ENCODE measurements at places on chromosomes 11 and 22. TPM values are rescaled to one million over a fixed set of nuclear protein-coding genes. Genes with fewer than 3 reads are reported as not detected.

DNA sequence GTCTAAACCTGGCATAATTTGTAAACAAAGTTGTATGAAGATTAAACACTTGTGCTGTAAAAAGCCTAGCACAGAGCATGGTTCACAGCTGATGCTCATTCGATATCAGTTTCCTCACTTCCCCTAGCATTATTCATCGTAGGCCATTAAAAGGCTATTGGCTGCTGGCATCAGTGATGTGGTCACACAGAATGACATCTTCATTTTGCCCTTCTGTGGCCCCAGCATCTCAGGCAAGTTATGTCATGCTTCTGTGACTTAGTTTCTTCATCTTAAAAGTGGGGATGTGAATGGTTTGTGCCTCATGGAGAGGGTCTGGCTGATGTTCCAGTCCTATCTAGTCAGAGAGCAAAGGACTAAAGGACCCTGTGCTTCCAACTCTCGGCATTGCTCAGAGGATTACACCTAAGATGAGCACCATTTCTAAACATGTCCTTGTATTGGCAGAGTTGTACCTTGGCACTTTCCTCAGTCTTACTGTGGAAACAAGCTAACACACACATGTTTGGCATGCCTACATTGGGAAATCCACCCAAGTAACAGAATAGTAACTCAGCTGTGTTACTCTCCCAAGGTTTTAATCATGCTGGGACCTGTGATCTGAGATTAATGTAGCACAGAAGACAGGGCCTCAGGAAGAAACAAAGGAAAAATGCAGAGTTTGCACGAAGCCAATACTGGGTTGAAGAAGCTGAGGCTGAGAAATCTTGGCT lies 83.5 kb upstream of the OR9Q1 start:
- no peaks in the 10 kb centered on the region for H3K27me3 ChIP-seq
- H3K4me3 ChIP-seq = no peak overlapping the region
- no peak overlapping the region for H3K27ac ChIP-seq
- no peak for DNase-seq
- no peaks in the 10 kb centered on the region for H3K36me3 ChIP-seq

GRCh38 chr22:33270596-33270995 lies 212.4 kb upstream of the SYN3 start:
- no peaks in the 10 kb centered on the region for H3K27me3 ChIP-seq
- no peaks in the 10 kb centered on the region for H3K4me1 ChIP-seq

DNA sequence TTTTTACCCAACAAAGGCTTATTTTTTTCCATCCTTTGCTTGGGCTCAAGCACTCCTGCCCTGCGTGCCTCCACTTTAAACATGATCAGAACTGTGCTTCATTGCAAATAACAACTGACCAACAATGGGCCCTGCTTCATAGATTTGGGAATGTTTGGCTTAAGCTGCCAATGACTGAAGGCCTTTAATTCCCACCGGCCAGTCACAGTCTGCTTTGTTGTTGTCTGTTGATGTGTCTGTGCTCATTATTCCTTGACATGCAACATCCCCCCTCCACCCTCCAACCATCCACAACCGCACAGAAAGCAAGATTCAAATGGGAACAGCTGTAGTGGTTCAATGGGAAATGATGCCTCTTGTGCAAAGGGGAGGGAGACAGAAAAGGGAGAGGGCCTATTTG lies 23.0 kb downstream of the PAX6 start:
- no peak overlapping the region for H3K27ac ChIP-seq
- H3K4me1 ChIP-seq = no peaks in the 10 kb centered on the region
- peaks cover 13% of the 10 kb centered on the region for H3K27me3 ChIP-seq
- H3K36me3 ChIP-seq = no peaks in the 10 kb centered on the region

- H3K27me3 ChIP-seq = no peaks in the 10 kb centered on the region
- DNase-seq = no peak
- H3K36me3 ChIP-seq = peaks cover 84% of the 10 kb centered on the region
- peak overlapping the region; percentile 88 for H3K27ac ChIP-seq
- peak overlapping the region; percentile 56 for H3K4me3 ChIP-seq
- H3K4me1 ChIP-seq = peaks cover 67% of the 10 kb centered on the region
These were observed 27.2 kb downstream of the MORC2 start for GRCh38 chr22:30941363-30941740.

GRCh38 chr11:2950825-2951224 lies 21.6 kb upstream of the PHLDA2 start:
- peaks cover 87% of the 10 kb centered on the region for H3K36me3 ChIP-seq
- peak overlapping the region; percentile 43 for H3K27ac ChIP-seq
- DNase-seq = no peak
- no peak overlapping the region for H3K4me3 ChIP-seq
- peaks cover 72% of the 10 kb centered on the region for H3K4me1 ChIP-seq

DNA sequence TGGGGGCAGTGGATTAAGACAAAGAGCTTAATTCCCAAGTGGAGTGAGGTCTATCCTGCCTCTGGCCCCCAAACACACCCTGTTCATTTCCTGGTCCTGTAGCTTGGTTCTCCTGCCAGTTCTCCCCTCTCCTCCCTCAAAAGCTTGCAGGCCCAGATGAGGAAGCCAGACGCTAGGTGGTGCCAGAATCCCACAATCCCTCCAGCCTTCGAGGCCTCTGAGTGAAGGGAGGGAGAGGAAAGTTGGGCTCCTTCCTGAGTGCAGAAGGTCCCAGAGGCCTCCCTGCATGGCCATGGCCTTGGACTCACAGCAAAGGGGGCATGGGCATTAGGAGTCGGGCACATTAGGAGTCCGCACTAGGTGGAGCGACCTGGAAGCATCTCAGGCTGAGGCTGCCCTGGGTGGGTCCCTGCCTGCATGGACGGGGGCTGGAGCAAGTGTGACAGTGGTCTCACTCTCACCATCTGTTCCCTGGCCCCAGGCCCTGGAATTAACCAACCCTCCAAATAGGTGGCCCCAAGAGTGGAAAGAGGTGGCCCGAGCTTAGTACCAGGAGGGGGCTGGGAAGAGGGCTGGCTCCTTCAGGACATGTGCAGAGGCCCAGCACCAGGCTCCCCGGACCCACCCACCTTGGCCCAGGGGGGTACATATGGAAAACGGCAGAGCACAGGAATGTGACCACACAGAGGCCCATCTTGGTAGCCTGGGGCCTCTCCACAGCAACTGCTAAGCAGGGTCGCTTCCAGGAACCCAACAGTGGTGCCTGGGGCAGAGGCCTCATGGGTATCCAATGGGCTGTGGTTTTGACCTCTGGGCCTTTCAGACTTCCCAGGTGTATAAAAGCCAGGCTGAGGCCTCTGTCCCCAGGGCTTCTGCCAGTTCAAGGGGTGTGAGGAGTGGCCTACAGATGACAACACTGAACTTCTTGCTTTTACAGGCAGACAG lies 5.2 kb downstream of the FXYD2 start:
- no peak overlapping the region for H3K4me3 ChIP-seq
- H3K4me1 ChIP-seq = peaks cover 87% of the 10 kb centered on the region
- no peak for DNase-seq
- no peaks in the 10 kb centered on the region for H3K36me3 ChIP-seq
- H3K27me3 ChIP-seq = no peaks in the 10 kb centered on the region

- DNase-seq = no peak
- H3K27ac ChIP-seq = no peak overlapping the region
- no peaks in the 10 kb centered on the region for H3K4me1 ChIP-seq
These were observed 26.3 kb downstream of the MYBPC3 start for GRCh38 chr11:47326198-47326597.

- H3K27me3 ChIP-seq = no peaks in the 10 kb centered on the region
- H3K4me3 ChIP-seq = no peak overlapping the region
- no peak for DNase-seq
- no peaks in the 10 kb centered on the region for H3K4me1 ChIP-seq
- no peak overlapping the region for H3K27ac ChIP-seq
These were observed 261.2 kb upstream of the UBASH3B start for GRCh38 chr11:122394313-122394712.

DNA sequence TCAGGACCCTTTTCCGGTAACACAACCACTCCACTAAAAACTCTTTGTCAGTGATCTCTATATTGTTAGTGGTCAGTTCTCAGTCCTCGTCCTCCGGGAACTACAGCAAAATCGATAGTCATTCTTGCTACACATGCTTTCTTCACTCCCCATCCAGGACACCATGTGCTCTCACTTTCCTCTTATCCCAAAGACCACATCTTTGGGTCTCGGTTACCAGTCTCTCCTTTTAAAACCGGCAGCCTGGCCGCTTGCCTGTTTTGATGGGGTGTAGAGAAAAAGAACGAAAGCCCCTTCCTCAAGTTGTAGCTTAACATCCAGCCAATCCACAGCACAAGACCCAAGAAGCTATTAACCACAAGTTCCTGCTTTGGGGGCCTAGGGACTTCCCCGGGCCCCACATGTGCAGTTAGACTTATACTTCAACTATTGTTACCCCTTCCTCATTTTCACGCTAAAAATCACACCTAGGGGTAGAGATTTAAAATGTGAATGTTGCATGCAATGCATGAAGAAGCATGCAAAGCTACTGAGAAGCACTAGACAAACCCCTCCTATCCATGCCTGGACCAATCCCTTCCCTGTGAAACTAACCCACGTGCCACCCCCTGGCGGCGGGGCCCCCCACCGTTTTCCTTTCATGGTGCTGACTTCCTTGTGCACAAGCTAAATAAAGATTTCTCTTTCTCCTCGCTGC lies 1.5 kb upstream of the TOLLIP start:
- peak overlapping the region; percentile 75 for H3K4me3 ChIP-seq
- peak overlapping the region; percentile 96 for H3K27ac ChIP-seq
- peaks cover 34% of the 10 kb centered on the region for H3K4me1 ChIP-seq
- H3K27me3 ChIP-seq = peaks cover 23% of the 10 kb centered on the region

DNA sequence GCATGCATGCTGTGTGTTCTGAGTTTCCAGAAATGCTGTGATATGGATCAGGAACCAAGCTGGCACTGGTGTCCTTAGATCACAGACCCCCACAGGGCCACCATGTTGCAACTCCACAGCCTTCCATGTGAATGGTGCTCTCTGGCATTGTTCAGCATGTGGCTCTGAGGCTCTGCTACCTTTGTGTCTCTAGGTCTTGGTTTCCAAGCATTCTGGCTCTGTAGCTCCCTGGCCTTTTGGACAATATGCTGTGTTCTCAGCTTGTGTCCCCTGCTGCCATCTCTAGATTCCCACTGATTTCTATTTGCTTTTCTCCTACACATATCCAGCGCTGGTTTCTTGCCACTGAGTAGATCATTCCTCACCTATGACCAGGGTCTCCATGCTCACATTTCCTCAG lies 3.9 kb downstream of the SPTBN2 start:
- peaks cover 24% of the 10 kb centered on the region for H3K4me1 ChIP-seq
- no peaks in the 10 kb centered on the region for H3K36me3 ChIP-seq
- peaks cover 56% of the 10 kb centered on the region for H3K27me3 ChIP-seq
- H3K27ac ChIP-seq = no peak overlapping the region
- H3K4me3 ChIP-seq = no peak overlapping the region

- DNase-seq = no peak
- no peak overlapping the region for H3K27ac ChIP-seq
- H3K4me1 ChIP-seq = no peaks in the 10 kb centered on the region
- no peaks in the 10 kb centered on the region for H3K27me3 ChIP-seq
- H3K36me3 ChIP-seq = no peaks in the 10 kb centered on the region
- H3K4me3 ChIP-seq = no peak overlapping the region
These were observed 337.0 kb upstream of the MTNR1B start for GRCh38 chr11:92632495-92632894.

GRCh38 chr22:29985912-29986311 lies 94.4 kb upstream of the HORMAD2 start:
- no peak overlapping the region for H3K27ac ChIP-seq
- no peak overlapping the region for H3K4me3 ChIP-seq
- H3K4me1 ChIP-seq = peaks cover 3% of the 10 kb centered on the region
- peaks cover 5% of the 10 kb centered on the region for H3K36me3 ChIP-seq
- no peak for DNase-seq
- no peaks in the 10 kb centered on the region for H3K27me3 ChIP-seq

DNA sequence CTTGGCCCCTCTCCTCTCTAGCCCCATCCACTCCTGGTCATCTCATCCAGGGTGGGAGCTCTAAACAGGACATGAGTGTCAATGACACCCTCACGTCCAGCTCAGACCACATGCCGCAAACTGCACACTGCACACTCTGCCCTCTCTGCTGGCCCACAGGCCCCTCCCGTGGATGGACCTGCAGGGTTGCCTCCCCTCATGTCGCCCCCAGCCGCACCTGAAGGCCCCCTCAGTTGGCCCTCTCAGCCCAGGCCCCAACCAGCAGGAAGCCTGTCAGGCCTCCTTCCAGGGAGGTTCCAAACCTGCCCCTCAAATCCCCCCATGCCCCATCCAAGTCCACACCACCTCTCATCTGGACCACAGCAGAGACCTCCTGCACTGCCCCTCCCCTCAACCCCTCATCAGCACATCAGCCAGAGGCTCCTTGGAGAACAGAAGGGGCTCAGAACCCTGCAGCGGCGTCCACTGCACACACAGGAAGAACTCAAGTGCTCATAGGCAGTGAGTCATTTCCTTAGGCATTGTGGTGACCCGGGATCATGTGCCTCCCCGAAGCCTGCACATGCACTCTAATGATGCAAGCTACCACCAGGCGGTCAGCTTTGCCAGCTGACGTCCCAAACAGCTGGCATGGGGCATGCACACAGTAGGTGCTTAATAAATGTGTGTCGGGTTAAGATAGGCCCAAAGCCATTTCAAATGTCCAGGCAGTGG lies 12.9 kb upstream of the CDKN1C start:
- peak overlapping the region; percentile 69 for H3K4me3 ChIP-seq
- peak overlapping the region; percentile 98 for H3K27ac ChIP-seq
- DNase-seq = peak; percentile 85
- peaks cover 50% of the 10 kb centered on the region for H3K4me1 ChIP-seq

DNA sequence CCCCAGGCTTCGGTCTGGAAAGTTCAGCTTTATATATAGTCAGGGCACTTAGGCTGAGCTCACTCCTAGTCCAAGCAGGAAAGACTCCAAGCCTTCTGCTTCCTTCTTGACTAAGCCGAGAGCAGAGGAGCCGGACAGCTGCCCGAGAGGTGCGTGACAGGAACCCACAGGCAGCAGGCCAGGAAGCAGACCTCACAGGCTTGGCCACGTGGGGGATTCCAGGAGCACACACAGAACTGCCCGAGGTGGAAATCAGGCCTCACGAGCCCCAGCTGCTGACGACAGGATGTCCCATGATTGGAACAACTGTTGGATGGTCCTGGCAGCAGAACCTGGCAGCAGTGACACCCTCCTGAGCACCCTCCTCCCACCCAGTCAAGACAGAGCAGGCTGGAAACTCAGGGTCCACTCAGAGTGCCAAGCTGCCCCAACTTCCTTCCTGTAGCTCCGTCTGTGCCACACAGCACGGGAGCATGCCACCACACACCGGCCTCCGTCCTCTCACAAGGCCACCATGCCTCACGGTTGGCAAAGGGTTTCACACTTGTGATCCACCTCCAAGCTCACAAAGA lies 5.4 kb downstream of the PLA2G6 start:
- H3K4me3 ChIP-seq = no peak overlapping the region
- no peaks in the 10 kb centered on the region for H3K27me3 ChIP-seq
- peak overlapping the region; percentile 57 for H3K27ac ChIP-seq
- no peaks in the 10 kb centered on the region for H3K36me3 ChIP-seq
- DNase-seq = peak; percentile 42
- H3K4me1 ChIP-seq = peaks cover 80% of the 10 kb centered on the region

MMP8 gene
- not detected for total RNA-seq

SLC5A1 gene
- not detected for total RNA-seq

DAGLA gene
- total RNA-seq = not detected
